ENCODE measurements at places on chromosomes 5 and 9.

- DNase-seq: no peak
Measured at GRCh38 chr5:6830643-6831239, 117.5 kb downstream of the TENT4A start.

DNA sequence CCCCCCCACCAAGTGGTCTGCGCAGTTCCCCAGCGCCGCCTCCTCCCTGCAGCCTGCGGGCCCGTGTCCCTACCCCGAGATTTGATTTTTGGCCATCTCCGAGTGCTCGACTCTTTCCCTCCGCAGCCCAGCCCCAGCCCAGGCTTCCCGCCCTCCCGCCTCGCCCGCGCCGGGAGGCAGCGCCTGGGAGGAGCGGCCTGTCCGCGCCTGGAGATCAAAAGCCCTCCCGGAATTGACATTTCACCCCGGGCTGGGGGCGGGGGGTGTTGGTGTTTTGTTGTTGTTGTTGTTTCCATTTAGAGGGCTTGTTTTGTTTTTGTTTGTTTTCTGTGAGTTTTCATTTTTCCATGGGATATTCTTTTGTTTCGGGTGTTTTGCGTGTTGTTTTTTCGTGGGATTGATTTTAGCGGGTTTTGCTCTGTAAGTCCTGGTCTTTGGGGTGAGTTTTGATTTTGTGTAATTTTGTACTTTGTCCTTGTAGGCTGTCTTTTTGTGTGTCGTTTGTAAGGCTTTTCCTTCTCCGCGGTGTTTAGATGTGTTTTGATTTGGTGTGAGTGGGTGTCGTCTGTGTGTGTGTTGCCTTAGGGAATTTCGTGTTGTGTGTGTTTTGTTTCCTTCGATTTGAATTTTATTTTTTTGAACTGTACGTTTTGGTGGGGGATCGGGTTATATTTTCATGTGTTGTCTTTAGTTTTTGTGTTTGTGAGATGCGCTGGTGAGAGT is 1.7 kb upstream of the PAX5 start:
- DNase-seq: peak; percentile 91

DNA sequence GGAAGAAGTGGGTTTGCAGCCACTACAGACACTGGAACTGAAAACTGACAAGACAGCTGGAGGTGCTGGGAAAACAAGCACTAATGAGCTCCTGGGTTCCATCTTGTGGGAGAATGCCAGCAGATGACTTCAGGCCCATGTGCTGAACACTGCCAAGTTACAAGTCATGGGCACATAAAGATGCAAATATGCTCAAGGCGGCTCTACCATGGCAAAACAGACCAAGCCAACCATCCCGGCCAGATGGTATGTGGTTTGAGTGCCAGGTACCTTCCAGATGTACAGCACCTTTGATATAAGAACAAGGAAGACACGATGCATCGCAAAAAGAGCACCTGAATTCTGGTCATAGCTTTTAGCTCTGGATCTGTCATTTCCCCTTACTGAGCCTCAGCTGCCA is 19.9 kb downstream of the TNFSF8 start:
- DNase-seq: no peak

GRCh38 chr5:174355208-174355612 is 309.7 kb downstream of the NSG2 start:
- no peak for DNase-seq

DNA sequence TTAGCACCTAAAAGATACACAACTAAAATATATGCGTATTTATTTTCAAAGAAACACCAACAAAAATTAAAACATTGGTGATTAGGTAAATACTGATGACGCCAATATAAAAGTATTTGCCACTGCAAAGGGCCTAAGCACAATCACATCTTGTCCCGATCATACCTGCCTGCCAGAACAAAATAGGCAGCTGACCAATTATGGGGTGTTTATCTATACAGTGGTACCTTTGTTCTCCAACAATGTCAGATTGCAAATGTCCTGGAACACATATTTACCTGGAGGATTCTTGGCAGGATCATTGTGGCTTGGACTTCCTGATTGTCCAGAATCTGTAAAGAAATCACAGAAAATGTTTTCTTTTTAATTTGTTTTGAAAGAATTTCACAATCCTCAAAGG is 134.5 kb downstream of the NFIB start:
- no peak for DNase-seq

GRCh38 chr5:31366941-31367340 is 165.0 kb downstream of the DROSHA start:
- peak; percentile 40 for DNase-seq

DNA sequence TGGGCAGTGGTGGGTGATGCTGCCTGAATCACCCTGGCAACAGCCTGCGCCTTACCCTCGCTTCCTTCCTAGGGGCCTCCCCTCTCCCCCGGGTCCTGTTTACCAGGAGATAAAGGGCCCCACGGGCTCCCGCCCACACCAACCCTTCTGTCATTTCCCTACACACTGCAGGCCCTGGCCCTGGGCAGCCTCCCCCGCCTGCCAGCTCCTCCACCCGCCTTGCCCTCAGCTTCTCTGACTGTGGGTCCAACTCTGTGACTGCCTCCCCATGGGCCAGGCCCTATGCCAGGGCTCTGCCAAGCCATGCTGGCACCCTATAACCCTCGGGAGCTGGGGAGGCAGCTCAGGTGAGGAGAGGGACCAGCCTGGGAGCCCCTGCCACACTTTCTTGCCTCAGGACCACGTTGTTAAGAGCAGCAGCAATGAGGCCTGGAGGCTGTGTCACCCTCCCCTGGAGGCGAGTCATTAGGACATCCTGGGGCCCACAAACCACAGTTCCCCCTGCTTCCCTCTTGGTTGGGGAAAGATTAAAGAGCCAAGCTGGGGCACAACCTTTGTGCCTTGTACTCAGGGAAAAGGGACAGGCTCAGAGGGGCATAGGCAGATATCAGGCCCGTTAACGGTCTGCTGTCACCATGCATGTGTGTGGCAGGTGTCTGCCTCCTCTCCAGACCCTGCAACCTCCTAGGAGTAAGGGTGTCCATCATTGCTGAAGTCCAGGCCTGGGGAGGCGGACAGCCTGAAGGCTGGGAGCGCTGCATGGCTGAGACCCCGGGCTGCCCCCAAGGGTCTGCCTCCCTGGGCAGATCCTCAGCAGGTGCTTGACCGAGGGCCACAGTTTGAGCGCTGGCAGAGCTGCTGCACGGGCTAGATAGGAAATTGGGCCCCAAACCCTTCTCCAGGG is 2.8 kb downstream of the MGAT4B start:
- peak; percentile 43 for DNase-seq

DNA sequence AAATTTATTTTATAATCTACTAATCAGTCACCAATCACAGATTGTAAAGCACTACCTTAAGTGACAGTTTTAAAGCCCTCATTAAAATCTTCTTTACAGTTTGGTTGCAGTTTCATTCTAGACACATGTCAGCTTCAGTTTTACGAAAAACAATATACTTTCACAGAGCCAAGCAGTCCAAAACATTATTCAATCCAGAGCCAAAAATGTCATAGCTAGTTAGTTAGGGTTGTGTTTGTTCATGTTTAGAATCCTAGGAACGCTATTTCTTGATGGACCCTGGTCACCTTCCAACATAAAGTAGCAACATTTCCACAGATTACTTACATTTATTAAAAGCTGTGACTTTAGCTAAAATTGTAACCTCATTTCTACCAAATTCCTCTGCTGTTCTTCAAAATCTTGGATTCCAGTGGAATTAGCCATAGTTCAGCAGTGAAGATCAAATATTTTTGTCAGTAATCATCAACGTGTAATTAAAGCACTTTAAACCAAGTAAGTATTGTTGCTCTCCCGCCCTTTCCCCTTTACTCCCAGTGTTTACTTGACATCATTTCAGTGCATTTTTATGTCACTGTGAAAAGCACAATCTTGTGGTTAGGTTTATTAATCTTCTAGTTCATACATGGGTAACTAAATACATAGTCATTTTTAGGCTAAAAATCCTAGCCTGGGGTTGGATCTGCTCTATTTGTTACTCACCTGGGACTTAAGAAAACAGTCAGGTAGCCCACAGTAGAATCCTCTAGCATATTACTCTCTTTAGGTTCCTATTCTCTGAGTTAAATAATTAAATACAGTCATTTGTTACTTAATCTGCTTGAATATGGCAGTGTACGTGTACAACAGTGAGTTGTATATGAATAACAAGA is 74.3 kb downstream of the NIPBL start:
- DNase-seq: no peak

- DNase-seq: no peak
Measured at GRCh38 chr5:81006947-81007636, 46.9 kb downstream of the RASGRF2 start.

DNA sequence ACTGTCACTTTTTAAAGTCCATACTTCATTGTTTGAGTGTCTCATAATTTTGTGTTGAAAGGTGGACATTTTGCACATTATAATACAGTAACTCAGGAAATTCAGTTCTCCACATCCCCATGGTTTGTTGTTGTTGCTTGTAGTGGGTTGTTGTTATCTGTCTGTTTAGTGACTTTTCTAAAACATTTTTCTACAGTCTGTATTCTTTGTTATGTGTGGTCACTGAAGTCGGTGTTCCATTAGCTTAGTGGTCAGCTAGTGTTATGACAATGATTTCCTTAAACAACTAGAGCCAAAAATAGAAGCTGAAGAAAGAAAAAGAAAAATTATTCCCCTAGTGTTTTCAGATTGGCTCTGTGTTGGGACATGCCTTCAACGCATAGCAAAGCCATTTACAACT is 5.6 kb upstream of the IL33 start:
- DNase-seq: no peak

DNA sequence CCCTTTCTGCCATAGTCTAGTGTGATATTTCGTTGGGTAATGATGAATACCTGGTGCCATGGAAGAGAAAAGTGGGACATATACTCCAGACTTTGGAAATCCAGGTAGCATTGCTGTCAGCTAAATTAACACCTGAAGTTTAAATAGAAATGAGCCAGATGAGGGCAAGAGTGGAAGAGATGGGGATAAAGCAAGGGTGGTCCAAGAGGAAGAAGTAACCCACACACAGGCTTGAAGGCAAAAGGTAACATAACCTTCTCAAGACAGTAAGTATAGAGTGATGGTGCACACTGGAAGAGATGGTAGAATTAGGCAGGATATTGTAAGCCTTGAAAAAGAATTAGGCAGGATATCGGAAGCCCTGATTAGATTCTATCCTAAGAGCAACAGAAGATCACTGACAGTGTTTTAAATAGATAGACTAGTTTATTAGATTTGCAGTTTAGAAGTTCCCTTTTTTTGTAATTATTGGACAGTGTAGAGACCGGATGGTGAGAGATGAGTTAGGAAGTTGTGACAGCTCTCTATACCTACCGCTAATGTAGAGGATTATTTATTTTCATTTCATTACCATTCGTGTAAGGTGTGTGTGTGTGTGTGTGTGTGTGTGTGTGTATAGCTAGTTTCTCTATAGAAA is 16.8 kb downstream of the ANXA1 start:
- no peak for DNase-seq

GRCh38 chr5:88885002-88885401 is 2.0 kb upstream of the MEF2C start:
- DNase-seq: no peak

DNA sequence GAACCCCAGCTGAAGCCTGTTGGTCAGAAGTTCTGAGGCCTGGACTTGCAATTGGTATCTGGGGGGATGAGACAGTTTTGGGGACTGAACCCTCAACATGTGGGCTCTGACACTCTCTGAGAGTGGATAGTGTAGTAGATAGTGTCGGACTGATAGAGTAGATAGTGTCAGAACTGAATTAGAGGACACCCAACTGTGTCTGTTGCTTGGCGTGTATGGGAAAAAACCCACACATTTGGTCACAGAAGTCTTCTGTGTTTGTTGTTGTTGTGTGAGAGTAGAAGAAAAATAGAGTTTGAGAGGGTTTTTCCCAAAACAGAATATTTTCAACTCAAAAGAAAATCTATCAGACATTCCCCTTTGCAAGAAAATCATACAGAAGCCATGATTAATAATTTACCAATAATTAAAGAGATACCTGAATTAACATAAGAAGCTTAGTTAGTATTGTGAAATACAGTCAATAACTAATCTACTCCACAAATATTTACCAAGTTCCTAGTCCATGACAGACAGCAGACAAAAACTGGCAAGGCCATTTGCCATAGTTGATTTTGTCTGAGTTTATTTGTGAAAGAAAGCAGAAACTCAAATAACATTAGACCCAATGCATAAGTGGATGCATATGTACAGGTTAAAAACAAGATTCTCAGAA is 170.9 kb downstream of the CTNND2 start:
- DNase-seq: no peak

- DNase-seq: no peak
Measured at GRCh38 chr5:42806701-42807262, 4.9 kb downstream of the SELENOP start.

GRCh38 chr9:123996731-123997421 is 14.7 kb upstream of the LHX2 start:
- DNase-seq: no peak

DNA sequence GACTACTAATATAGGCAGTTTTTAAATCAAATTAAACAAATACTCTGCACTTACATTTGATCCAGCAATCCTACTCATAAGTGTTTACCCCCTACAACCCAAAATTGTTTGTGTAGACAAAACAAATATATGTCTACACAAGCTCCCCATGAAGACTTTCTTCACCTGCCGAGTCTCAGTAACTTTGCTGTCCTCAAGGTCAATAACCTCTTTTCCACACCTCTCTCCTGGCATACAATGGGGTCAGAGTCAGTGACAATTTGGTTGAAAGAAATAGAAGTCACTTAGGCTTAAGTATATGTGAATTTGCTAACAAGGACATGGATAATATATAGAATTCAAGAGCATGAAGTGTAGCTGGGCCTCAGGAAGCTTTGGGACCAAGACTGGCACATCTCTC is 29.1 kb downstream of the APBA1 start:
- DNase-seq: no peak

DNA sequence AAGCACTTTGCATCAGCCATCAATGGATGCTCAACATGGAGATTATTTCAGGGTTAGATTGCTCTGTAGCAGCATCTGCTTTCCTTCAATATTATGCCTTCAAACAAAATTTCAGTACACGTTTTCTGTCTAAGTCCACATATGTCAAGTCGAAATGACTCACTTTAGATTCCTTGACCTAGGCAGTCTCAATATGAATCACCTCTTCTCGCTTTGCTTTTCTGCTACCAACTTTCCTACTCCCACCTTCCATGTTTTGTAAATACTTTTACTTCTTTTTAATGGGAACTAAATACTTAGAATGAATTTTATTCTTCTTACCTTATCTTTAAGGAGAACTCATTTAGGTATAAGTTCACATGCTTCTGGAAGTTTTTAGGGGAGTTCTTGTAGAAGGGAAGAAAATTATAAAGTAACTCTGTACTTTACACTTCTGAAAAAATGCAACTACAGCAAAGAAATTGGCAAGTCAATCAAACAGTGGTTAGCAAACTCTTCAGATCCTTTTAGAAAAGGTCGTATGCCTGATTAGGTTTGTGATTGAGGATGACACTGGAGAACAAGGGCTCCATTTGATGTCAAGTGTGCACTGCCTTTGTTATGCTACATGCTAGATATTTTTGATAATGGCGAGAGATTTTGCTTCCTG is 478.5 kb upstream of the SMARCA2 start:
- peak; percentile 6 for DNase-seq

All from retina (tissue), 1 donor.